Foreskin keratinocyte (primary cell): ENCODE measurements at places on chromosomes 16 and 17. TPM values are rescaled to one million over a fixed set of nuclear protein-coding genes. Genes with fewer than 3 reads are reported as not detected.

Gene PRKCB
- 0.20 TPM in 1 of 2 replicates, not detected in the other for total RNA-seq

Gene PTX4
- total RNA-seq, result not detected in 2 replicates

Gene PPY
- total RNA-seq, result not detected in 2 replicates

Gene ZNF500
- total RNA-seq, result 8.5 and 8.8 TPM in 2 replicates

Gene KRTAP4-7
- not detected in 2 replicates for total RNA-seq
